ENCODE measurements at places on chromosomes 13 and 19.

DNA sequence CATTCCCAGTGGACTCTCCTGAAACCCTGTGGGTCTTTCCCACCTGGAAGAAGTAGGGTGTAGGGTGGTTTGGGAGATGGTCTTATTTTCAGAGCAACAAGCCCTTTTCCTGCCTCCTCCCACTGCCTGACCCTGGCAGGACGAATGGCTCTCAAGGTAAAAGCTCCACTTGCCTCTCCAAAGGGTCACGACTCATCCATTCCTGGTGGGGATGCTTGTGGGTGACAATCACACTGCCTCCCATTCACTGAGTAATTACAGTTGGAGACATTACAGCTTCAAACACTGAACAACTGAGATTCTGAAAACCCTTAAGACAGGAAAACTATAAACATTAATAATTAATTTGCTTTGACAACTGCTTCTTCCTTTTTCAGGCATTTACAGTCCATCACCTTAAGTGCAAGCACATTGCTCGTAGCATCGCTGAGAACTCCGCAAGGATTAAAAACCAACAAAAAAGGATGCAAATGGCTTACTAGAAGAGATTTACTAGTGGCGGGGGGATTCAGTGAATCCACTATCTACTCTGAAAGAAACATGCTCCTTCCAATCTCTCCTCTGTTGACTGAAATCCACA lies 199.6 kb upstream of the IRS2 start:
- no peak for DNase-seq

- DNase-seq: no peak
These were observed 21.9 kb downstream of the VRK3 start for GRCh38 chr19:50003254-50003788.

GRCh38 chr13:32911506-32911905 lies 104.7 kb upstream of the KL start:
- DNase-seq: peak; percentile 23

DNA sequence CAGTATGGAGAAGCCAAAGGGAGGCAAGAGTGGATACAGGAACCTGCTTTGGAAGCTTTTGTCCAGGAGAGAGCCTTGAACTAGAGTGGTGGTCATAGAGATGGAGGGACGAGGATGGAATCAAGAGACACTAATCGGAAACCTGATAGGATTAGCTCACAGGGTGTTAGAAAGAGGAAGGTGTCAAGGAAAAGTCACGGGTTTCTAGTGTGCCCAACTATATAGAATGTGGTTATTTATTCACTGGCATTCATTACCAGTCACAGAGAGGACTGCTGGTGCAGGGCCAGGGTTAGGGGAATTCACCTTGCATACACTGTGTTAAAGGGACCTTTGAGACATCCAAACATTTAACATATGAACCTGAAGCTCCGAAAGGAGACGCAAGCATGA lies 43.4 kb upstream of the URAD start:
- DNase-seq: no peak

GRCh38 chr13:65582160-65582559 lies 1648.0 kb downstream of the PCDH9 start:
- no peak for DNase-seq

- no peak for DNase-seq
These were observed 3.3 kb downstream of the GYS1 start for GRCh38 chr19:48989701-48990291.

- peak; percentile 88 for DNase-seq
These were observed 20.2 kb upstream of the ERVV-1 start for GRCh38 chr19:52993342-52994178.

DNA sequence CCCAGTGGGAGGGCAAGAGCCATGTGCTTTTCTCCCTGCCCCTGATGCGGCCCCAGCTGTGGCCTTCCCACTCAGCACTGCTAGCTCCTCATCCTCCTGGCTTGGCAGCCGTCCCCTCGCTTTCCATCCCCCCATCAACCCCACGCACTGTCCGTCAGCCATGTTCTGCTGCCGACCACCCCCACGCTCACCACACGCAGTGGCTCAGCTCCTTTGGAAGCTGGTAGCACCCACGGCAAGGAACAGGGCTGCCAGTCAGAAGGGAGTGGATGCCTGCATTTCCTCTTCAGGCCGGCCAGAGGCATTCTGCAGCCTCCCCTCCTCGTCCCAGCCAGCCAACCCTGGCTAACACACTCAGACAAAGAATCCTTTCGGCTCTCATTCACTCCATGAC lies 6.3 kb downstream of the CALM3 start:
- no peak for DNase-seq

- DNase-seq: no peak
These were observed 49.6 kb downstream of the MLLT1 start for GRCh38 chr19:6229951-6230712.

DNA sequence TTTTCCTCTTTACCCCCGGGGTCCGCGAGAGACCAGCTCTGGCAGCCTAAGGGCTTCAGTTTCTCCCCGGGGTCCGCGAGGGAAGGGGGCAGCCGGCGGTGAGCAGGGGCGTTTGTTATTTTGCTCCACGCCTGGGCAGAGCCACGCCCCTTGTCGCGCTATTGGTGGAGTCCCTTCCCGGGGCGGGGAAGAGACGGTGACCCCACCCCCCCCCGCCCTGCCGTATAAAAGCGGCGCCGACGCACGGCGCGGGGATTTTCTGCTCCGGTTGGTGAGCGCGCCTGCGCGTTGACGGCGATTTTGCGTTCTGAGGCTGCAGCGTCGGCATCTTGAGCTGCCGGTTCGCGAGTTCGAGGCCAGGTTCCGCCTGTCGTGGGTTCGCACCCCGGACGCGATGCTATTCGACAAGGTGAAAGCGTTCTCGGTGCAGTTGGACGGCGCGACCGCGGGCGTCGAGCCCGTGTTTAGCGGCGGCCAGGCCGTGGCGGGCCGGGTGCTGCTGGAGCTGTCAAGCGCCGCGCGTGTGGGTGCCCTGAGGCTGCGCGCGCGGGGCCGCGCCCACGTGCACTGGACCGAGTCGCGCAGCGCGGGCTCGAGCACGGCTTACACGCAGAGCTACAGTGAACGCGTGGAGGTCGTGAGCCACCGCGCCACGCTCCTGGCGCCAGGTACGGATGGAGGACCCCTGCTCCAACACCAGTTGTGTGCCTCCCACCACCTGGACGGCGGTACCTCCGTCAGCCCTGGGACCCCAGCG lies at the start of gene ARRDC2:
Gene ARRDC2, plus strand, starts transcription at position 254 of the 757 bp plus-strand sequence. Its CDS starts 141 bp downstream, at position 395.
- DNase-seq: peak; percentile 93

DNA sequence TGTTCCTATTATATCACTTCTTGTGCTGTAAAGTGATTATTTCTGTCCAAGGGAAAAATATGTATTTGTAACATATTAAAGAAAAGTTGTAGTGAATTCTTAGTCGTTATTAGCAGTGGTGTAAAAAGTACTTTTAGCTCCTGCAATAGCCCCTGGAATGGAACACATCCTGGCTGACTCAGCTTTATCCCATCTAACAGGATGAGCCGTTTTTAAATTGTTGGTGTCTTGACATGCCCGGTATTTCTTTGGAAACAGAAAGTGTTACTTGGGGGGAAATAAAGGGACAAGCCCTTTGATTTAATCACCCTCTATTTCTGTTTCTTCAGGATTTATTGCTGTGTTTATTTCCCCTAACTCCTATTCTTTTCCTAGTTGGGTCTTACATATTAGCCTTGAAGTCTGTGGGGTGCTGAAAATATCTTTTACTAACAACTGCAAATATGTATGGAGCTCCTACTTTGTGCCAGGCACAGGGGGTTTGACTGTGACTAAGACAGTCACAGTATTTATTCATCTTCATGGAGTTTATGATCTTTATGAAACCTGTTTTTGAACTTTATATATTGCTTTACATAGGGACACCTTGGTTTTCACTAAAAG lies 17.9 kb downstream of the COG3 start:
- DNase-seq: no peak

DNA sequence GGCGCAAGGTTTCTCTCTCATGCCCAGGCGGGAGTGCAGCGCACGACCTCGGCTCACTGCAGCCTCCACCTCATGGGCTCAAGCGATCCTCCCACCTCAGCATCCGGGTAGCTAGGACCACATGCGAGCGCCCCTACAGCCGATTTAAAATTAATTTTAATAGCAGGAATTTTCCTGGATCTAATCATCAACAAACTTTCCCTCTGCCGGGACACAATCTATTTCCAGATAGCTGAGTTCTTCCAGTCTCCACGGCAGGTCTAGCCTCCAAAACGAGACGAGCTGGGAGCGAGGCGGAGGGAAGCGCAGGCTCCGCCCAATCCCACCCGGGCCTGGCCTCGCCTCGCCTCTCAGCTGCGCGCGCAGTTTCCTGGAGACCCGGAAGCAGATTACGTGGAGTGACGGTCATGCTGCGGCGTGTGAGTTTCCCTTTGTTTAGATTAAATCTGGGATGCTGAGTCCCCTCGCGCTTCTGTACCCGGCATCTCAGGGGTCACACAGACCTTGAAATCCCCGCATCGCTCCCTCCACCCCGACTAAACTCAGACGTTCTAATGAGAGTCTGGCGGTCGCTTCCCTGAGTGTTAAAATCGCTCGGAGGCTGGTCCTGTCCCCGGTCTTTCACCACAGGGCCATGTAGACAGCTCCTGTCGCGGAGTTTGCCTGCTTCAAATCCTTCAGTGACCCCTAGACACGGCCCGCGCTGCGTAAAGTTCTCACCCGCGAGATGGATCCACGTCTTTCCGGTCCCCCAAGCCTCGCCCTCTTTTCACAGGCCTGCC lies at the start of gene ZNF880:
Gene ZNF880, plus strand, starts transcription at position 365 of the 782 bp plus-strand sequence. Its CDS starts 43 bp downstream, at position 408.
- DNase-seq: peak; percentile 92

DNA sequence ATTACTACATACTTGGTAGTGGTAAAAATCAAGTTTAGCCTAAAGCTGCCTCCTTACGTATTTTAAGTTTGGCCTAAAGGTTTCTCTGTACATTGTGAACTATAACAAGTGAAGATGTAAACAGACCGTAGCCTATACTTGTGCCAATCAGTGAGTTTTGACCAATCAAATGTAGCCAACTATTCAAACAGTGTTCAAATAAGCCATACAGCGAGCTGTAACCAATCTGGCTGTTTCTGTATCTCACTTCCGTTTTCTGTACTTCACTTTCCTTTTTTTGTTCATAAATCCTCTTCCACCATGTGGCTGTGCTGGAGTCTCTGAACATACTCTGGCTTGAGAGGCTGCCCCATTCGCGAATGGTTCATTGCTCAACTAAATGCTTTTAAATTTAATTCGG lies 2504.6 kb downstream of the PCDH9 start:
- no peak for DNase-seq

GRCh38 chr13:59679254-59679653 lies 484.5 kb downstream of the DIAPH3 start:
- no peak for DNase-seq

DNA sequence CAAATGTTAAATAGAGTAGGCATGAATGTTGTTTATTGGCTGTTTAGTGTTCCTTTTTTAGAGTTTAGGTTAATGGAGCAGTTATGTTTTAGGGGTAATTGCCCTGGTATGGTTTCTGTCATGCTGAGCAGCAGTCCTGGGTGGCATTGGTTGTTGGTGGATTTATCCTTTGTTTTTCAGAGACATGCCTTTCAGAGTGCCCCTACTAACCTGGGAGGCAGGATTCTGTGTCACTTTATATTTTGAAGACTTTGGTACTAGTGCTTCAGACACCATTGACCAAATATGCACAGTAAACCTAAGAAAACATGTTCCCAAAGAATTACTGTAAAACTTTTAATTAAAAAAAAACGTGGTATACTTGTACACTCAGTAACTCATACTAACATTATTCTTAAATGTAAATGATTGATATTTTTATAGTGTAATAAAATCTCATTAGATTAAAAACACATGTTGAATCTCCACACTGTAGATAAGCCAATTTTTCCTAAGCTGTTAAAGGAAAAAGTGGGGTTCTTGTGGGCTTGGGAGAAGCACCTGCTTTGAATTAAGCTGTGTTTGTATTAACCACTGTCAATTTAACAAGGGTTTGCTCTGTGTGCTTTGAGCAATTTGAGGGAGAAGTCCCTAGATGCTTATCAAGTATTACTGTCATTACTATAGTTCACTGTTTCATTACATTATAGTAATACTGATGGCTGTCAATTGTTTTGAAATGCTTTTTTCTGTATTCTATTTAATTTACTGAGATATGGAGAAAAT lies 133.2 kb downstream of the LMO7 start:
- DNase-seq: no peak

GRCh38 chr13:82962397-82962796 lies 919.9 kb downstream of the SLITRK1 start:
- DNase-seq: no peak

- peak; percentile 74 for DNase-seq
These were observed at the start of gene PPM1N for GRCh38 chr19:45498411-45499195. Gene PPM1N, plus strand, starts transcription at chr19:45498443. Its CDS starts 30 bp downstream, at chr19:45498473.

DNA sequence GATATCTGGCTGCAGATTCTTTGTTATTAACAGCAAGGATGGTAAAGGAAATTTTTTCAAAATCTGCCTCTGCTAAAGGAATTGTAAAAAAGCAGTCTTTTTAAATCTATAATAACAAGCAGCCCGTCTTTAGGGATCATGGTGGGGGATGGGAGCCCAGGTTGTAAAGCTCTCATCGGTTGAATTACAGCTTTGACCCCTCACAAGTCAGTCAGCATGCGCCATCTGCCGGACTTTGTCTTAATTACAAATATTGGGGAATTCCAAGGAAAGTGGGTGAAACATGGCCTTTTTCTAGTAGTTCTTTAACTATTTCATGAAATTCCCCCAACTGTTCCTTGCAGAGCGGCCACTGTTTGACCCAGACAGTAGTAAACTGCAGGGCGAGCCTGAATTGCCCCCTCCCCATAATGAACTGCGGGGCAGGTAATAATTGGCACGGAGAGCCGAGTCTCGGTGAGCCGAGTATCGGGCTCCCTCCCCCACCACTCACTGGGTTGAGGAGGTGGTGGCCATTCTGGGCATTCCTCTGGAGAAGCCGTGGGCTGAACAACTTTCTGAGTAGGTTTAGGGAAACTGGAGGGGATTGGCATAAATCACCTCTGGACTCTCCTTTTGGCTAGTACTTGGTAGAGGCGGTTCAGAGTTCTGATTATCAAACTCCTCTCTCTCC lies 11.6 kb downstream of the ZNF578 start:
- DNase-seq: no peak

- DNase-seq: no peak
These were observed 13.1 kb downstream of the EPS15L1 start for GRCh38 chr19:16458391-16459341.

DNA sequence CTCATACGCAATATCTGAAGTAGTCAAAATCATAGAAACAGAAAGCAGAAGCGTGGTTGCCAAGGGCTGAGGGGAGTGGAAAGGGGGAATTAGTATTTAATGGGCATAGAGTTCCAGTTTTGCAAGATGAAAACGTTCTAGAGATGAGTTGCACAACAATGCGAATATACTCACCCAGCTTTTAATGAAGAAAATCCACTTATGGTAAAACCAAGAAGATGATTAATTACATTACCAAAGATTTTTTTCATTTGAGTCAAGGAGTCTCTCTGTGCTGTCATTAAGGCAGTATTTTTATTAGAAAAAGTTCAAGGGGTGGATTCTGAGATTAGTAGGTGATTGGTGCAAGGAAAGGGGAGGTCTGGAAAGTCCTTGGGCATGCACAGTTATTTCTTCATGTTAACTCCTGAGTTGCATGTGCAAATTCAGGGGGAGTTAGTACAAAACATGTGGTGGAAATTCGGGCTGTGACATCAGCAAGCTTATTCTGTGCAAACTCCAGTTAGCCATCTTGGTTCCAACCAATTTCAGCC lies 6.9 kb upstream of the CBY2 start:
- no peak for DNase-seq

Measured in CD4-positive, alpha-beta T cell treated with Interleukin-17A for 1 hour (primary cell).